ENCODE measurements at places on chromosomes 4 and X.

DNA sequence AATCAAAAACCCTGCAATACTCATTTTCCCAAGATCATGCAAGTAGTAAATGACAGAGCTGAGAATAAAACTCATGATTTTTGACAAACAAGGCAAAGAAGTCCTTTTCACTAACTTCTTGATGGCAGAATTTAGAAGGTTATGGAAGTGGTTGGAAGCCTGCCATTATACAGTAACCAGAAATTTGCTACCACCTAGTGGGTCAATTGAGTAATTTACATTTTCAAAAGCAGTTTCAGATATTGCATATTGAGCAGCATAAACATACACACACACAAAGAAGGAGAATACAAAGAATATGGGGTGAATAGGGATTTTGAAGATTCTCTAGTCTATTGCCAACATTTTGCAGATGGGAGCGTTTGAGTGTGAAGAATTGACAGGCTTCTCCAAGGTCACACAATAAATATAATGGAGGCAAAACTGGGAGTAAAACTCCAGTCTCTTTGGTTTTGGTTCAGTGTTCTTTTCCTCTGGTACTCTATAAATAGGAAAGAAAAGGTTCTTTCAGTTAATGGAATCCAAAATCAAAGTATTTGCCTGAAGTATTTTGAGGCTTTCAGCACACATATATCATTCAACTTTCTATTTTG is 70.2 kb downstream of the GC start:
- no peak for DNase-seq

DNA sequence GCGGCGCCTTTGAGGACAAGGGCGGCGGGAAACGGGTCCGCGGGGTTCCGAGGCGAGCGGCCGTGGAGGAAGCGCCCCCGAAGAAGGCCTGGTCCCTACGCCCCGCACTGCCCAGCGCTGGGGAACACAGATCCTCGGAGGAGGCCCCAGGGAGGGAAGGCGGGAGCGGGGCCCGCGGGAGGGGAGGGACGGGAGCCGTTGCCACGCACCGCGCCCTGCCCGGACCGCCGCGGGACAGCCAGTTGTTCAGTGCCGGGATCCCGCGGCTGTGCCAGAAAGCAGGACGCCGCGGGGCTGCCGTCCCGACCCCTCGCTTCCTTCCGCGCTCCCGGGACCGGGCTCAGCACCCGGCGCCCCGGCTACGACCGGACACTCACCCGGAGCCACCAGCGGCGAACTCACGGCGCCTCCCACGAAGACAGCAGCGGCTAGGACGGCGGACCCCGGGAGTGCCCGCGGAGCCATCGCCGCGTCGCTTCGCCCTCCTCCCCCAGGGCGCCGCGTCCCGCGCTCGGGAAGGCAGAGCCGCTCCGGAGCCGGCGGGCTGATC is 278 bp downstream of the RELL1 start:
- DNase-seq = peak; percentile 14

- DNase-seq = no peak
These were observed 280.5 kb upstream of the EDA2R start for GRCh38 chrX:66919280-66919832.

DNA sequence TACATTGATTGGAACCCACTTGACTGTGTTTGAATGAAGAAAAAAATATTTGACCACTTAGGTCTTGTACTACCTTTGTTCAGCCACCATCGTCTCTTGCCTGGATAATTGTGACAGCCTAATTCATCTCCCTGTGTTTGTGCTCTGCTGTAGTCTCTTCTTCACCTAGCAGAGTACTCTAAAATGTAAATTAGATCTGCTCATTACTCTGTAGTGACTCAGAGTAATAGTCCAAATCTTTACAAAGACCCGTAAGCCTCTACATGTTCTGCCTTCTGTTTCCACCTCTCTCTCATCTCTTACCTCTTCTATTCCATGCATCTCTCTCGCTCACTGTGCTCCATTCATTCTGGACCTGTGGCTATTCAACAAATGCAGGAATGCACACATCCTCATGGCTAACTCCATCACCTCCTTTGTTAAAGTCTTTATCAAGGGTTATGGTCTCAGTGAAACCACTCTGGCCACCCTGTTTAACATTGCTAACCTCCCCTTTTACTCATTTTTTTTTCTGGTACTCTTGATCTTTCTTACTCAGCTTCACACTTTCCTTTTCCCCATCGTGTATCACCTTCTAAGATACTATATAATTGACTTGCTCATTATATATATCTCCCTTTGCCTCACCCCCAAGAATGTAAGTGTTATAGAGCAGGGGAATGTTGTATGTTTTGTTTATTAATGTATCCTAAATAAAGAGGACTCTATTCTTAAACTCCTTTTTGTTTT is 98.4 kb downstream of the STIM2 start:
- no peak for DNase-seq

DNA sequence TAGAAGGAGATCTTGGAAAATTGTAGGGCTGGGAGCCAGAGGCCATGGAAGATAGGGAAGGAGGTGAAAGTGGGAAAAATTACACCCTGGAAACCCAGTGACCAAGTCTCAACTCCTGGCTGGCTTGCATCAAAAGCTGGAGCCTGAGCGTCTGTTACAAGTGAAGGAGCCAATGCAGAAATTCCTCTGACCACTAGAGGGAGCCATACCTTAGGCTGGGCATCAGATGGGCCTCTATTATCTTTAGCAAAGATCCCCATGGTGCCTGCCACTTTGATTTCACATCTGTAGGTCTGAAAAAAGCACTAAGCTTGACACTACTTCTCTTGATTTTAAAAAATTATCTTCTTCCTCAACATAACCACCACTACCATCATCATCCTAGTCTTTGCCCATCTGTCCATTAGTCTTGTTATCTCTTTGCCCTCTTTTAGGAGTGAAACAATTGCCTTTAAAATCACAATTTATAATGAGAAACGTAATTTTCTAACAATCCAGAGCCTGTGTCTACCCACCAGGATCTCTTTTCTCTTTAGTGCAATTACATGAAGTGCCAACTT is 62.9 kb downstream of the ANAPC4 start:
- DNase-seq = peak; percentile 11

- no peak for DNase-seq
These were observed 326.4 kb downstream of the PPP3CA start for GRCh38 chr4:101020956-101021355.

GRCh38 chr4:145735347-145735675 is 55.4 kb downstream of the C4orf51 start:
- DNase-seq = no peak

GRCh38 chr4:59666645-59667044 is 1533.5 kb upstream of the ADGRL3 start:
- no peak for DNase-seq

Data from stimulated activated CD8-positive, alpha-beta memory T cell treated with anti-CD3 and anti-CD28 coated beads, Interleukin-7, amount 100 ng/mL, for 24 hours (primary cell).